ENCODE measurements at places on chromosomes 6 and 20.

- no peak for DNase-seq
Observed at GRCh38 chr6:34317172-34317477, 68.3 kb upstream of the SMIM29 start.

- no peak for DNase-seq
Observed at GRCh38 chr6:170372380-170373325, 66.1 kb downstream of the FAM120B start.

GRCh38 chr6:166078294-166078693, 89.4 kb downstream of the TBXT start:
- DNase-seq: no peak

- DNase-seq: no peak
Observed at GRCh38 chr6:85452441-85452881, 2.6 kb downstream of the NT5E start.

DNA sequence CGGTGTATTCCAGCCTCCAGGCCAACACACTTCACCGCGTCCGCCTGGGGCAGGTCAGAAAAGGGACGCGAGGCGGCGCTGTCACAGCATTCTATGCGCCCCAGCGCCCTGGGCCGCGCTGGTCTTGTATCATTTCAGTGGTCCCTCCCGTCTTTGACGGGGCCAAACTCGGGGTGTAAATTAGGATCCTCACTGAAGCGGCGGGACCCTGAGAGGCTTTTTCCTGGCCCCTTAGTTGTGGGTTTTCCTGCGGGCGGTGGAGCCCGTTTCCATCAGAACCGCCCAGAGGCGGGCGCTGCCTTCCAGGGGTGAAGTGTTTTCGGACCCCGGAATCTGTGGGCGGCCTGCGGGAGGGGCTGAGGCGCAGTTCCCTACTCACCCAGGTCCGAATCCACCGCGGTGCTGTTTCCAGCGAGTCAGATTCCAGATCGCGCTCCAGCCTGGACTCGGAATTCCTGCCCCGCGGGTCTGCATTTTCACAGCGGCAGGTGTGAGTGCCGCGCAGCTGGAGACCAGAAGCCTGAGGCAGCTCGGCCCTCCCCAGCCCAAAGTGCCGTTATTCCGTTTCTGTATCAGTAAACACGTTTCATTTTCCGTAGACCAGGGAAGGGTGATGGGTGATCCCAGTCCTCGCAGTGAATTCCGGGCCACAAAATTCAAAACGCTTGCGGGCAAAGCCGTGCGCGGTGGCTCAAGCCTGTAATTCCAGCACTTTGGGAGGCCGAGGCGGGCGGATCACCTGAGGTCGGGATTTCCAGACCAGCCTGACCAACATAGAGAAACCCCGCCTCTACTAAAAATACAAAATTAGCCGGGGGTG, 3.9 kb upstream of the MICB start:
- peak; percentile 31 for DNase-seq

DNA sequence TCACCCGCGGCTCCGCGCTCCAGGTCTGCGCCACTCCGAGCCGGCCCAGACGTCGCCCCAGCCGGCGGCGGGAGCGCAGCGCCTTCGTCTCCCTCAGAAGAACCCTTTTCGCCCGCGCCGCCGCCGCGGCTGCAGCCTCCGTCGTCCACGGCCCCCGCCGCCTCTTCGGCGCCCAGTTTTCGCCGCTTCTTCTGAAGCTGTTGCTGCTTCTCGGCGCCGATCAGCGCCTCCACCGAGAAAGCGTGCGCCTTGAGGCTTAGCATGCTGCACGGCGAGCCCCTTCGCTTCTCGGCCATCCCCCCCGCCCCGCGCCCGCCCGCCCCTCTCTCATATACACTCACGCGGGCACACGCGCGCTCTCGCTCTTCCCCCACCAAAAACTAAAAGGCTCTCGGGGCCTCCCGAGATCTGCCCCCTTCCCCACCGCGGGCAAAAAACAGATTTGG, 489 bp downstream of the TBX18 start:
- no peak for DNase-seq

Data from NCI-H1694 treated with DMSO at 0.1 percent for 48 hours (cell line).